Cardiac muscle cell (in vitro differentiated cells and primary cell): ENCODE measurements at places on chromosomes 1 and 21. TPM values are rescaled to one million over a fixed set of nuclear protein-coding genes. Genes with fewer than 3 reads are reported as not detected.
A peak's percentile ranks its signal among the peaks of the same experiment; 100 is the strongest.

Gene MCOLN3
- 0.28 and 0.36 TPM in 2 replicates for total RNA-seq

Gene NHLH1
- 0.11 and 0.12 TPM in 2 replicates for total RNA-seq

Gene KCNQ4
- 1.3 and 3.7 TPM in 2 replicates for total RNA-seq

Gene MX2
- 2.3 TPM in 1 of 2 replicates, not detected in the other for total RNA-seq

DNA sequence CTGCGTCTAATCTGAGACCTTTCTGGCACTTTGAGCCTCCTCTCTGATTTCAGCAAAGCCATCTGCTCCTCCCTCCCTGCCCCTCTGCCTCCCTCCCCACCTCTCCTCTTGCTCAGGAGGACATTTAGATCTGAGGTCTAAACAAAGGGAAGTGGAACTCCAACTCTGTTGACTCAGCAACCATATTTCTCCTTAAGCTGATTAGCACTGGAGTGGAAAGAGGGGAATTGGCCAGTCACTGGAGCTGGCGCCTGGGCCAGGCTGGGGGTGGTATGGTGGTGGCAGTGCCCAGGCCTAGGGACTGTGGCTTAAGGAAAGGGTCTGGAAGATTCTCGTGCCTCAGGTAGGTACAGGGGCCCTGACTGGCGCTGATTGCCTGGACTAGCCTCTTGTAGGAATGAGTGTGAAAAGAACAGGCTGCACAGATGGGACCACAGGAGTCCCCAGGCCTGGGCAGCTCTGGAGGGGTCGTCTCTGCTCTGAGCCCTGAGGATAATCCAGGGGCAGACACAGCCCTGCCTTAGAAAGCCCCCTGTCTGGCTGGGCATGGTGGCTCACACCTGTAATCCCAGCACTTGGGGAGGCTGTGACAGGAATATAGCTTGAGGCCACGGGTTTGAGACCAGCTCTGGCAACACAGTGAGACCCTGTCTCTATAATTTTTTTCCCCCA, 11.9 kb downstream of the SH2D2A start:
- H3K4me1 ChIP-seq: peaks cover 14% of the 10 kb centered on the region
- H3K27me3 ChIP-seq: no peaks in the 10 kb centered on the region
- peak; percentile 25 for DNase-seq
- H3K36me3 ChIP-seq: peaks cover 14% of the 10 kb centered on the region
- H3K4me3 ChIP-seq: no peak overlapping the region

DNA sequence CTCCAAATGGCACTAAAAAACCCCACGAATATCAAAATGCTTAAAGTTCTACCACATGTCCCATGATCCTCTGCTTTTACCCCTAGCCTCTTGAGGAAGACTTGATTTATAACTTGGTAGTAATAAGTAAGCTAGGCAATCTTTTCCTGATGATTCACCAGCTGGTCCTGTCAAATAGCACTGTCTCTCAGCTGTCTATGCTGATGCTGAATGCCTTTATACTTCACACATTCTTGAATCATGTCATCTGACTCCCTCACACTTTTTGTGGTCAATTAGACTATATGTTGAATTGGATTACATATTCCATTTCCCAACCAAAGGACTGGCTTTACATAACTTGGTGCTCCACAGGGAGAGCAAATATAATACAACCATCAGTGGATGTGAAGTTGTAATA, 16.6 kb downstream of the C21orf91 start:
- no peaks in the 10 kb centered on the region for H3K27me3 ChIP-seq
- DNase-seq: no peak
- H3K4me3 ChIP-seq: no peak overlapping the region
- no peak overlapping the region for H3K27ac ChIP-seq

DNA sequence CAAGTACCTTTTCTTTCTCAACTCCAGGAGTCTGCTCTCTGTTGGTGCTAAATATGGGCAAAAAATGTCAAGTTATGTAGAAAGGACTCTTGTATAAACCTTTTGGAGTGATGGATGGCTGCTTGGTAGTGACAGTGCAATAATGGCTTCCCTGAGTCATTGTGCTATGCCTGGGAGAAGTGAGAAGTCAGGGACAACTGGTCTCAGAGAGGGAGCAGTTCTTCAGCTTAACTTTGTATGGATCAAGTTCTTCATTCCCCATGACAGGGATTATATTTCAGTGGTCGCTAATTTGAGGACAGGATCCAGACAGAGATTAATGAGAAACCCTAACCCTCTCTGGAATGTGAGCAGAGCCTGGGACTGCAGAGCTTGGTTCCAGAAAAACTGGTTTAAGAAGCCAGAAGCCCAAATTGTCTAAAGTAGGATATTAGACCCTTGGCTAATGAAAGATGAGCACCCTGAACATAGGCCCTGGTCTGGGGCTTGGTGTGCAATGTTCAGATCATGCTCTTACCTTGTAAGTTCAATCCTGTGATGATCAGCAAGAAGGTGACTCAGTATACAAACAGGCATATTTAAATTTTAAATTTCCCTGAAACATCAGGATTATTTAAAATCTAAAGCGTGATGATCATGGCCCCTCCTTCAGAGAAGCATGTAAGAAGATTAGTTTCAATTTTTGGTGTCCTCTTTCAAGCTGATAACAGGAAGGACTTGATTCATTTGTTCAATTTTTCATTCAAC, 50.9 kb downstream of the NTMT2 start:
- H3K27me3 ChIP-seq: no peaks in the 10 kb centered on the region
- no peaks in the 10 kb centered on the region for H3K36me3 ChIP-seq
- H3K27ac ChIP-seq: no peak overlapping the region

- peak overlapping the region; percentile 49 for H3K27ac ChIP-seq
- H3K4me3 ChIP-seq: no peak overlapping the region
- peaks cover 19% of the 10 kb centered on the region for H3K4me1 ChIP-seq
- peaks cover 7% of the 10 kb centered on the region for H3K36me3 ChIP-seq
Measured at GRCh38 chr1:245583575-245584330, 429.0 kb downstream of the KIF26B start.

- H3K4me3 ChIP-seq: no peak overlapping the region
- H3K36me3 ChIP-seq: no peaks in the 10 kb centered on the region
- DNase-seq: no peak
- H3K27ac ChIP-seq: no peak overlapping the region
- H3K4me1 ChIP-seq: no peaks in the 10 kb centered on the region
Measured at GRCh38 chr1:162660574-162660973, 28.3 kb downstream of the DDR2 start.
